ENCODE measurements at places on chromosomes 11 and 22. TPM values are rescaled to one million over a fixed set of nuclear protein-coding genes. Genes with fewer than 3 reads are reported as not detected.

Gene LYVE1
- total RNA-seq, result not detected

Gene LDHAL6A
- total RNA-seq, result not detected

Gene CTSF
- total RNA-seq, result 31.1 TPM

Gene MRGPRF
- 1.0 TPM for total RNA-seq

Gene AIFM3
- 0.64 TPM for total RNA-seq

Gene MIAT
- 1,100 TPM for total RNA-seq

Gene OR51B5
- not detected for total RNA-seq

Gene CTSW
- total RNA-seq, result not detected
